ENCODE measurements at places on chromosomes 12 and 14.

GRCh38 chr14:89405712-89406111, 11.3 kb downstream of the FOXN3 start:
- no peak for DNase-seq

DNA sequence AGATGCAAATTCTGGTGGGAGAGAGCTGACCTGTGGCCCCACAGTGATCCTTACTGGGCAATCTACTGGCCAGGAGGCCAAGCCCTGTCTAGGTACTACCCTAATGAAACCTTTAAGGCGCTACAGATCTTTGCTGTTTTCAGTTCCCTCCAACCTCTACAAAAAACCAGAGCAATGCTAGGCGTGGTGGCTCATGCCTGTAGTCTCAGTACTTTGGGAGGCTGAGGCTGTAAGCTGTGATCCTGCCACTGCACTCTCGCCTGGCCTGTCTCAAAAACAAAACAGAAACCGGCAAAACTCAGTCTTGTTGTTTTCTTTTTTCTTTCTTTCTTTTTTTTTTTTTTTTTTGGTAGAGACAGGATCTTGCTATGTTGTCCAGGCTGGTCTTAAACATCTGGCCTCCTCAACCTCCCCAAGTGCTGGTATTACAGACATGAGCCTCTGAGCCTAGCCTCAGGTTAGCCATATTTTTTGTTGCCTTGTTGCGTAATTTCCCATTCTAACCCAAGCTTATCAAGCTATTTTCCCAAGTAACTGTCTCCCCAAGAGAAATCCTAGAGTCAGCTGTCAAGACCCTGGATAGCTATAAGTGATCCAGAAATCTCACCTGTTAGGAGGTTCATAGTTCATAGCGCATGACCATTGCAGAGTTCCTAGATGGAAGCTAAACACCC, 2.8 kb downstream of the ETFBKMT start:
- DNase-seq = no peak

- no peak for DNase-seq
Observed at GRCh38 chr12:53564941-53565340, 57.7 kb upstream of the NPFF start.

- DNase-seq = no peak
Observed at GRCh38 chr12:46458500-46459102, 86.0 kb upstream of the SLC38A2 start.

GRCh38 chr14:21054123-21054767, 3.4 kb upstream of the RNASE8 start:
- DNase-seq = no peak
